ENCODE measurements at places on chromosomes 11 and 22. TPM values are rescaled to one million over a fixed set of nuclear protein-coding genes. Genes with fewer than 3 reads are reported as not detected.

OR5B21 gene
- total RNA-seq, result not detected

DNA sequence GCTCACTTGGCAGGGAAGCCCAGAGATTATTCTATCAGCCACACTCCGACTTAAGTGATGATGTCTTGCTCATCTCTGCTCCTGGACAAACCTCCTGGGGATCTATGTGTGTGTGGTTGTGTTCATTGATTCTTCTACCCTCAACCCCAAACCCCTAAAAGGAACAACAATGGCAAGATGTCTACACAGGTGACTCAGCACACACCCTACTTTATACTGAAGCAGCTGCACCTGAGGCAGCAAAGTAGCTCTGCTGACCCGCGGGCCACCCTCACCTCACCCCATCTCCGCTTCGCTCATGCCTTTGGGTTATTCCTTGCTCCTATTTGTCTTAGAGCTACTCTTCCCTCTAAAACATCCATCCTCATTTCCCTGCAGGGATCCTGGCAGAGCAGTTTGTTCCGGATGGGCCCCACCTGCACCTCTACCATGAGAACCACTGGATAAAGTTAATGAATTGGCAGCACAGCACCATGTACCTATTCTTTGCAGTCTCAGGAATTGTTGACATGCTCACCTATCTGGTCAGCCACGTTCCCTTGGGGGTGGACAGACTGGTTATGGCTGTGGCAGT is 38.7 kb downstream of the TMEM45B start:
- no peak for DNase-seq

DNA sequence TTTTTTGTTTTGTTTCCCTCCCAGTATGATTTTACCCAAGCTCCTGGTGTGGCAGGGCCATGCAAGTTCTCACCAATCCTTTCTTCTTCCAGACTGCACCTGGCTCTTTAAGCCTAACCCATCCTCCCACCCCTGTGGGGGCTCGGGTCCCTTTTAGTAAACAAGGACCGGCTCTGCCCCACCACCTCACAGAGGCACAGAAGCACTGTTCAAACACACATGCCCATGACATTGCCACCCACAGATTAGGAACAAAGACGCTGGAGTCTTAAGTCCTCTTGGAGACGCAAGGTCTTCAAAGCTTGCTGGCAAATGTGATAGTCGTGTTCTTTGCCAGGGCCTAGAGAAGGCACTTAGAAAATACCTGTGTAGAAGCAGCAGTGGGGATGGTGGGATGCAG is 18.9 kb downstream of the UQCR10 start:
- DNase-seq, result no peak

GGTLC3 gene
- total RNA-seq, result not detected

DBX1 gene
- total RNA-seq, result not detected

DNA sequence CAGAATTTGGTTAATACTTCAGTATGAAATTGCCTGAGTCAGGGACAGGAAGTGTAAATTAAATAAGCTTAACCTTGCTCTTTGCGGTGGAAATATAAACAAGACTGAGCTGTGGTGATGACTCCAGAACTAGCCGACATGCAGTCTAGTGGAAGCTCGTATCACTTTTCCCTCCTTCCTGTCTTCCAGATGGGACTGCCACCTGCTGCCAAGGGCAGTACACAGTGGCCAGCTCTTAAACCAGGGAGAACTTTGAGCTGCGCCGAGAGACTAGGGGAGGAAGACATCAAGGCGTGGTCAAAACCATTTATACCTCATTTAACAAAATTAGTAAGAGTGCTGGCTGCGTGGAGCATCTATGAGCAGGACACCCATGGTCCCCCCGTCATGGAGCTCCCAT is 31.3 kb upstream of the CTTN start:
- no peak for DNase-seq
